ENCODE measurements at places on chromosomes 4 and X. TPM values are rescaled to one million over a fixed set of nuclear protein-coding genes. Genes with fewer than 3 reads are reported as not detected.

The FAM9C gene
- not detected for total RNA-seq

The PAGE2 gene
- total RNA-seq = not detected

The TLR10 gene
- total RNA-seq = not detected

The PAGE5 gene
- not detected for total RNA-seq

The KDM5C gene
- total RNA-seq = 73.7 TPM

The MSX1 gene
- 21.0 TPM for total RNA-seq

The CLRN2 gene
- total RNA-seq = not detected

The GAGE12F gene
- not detected for total RNA-seq

The LNX1 gene
- 3.0 TPM for total RNA-seq

The TLR1 gene
- 1.3 TPM for total RNA-seq

The CLIC2 gene
- 9.5 TPM for total RNA-seq

The SLC38A5 gene
- total RNA-seq = 39.8 TPM

The CNKSR2 gene
- not detected for total RNA-seq

The GPRIN3 gene
- 0.20 TPM for total RNA-seq

The DCHS2 gene
- total RNA-seq = not detected

The CSAG3 gene
- not detected for total RNA-seq

The IQCM gene
- total RNA-seq = not detected

The ARHGEF9 gene
- 3.7 TPM for total RNA-seq

The CCSER1 gene
- not detected for total RNA-seq
